Fibroblast of lung (primary cell): ENCODE measurements at places on chromosomes 4 and X.

- no peak for DNase-seq
These were observed 1.9 kb downstream of the RNF4 start for GRCh38 chr4:2470791-2471190.

DNA sequence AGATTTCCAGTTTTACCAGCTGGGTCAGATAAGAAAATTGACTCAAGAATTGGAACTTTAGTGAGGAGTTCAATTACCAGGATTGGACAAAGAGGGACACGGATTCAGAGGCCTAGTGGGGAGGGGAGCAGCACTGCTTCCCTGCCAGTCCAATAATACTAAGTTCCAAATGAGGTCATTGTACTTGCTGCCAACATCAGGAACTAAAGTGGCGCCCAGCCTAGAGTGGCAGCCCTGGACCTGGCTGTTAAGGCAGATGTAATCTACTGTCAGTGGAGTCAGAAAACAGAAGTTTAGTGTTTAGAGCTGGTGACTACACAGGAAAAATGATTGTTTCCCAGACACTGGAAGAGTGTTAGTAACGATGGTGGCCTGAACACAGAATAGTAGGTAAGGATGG lies 42.7 kb upstream of the RAPGEF2 start:
- no peak for DNase-seq

DNA sequence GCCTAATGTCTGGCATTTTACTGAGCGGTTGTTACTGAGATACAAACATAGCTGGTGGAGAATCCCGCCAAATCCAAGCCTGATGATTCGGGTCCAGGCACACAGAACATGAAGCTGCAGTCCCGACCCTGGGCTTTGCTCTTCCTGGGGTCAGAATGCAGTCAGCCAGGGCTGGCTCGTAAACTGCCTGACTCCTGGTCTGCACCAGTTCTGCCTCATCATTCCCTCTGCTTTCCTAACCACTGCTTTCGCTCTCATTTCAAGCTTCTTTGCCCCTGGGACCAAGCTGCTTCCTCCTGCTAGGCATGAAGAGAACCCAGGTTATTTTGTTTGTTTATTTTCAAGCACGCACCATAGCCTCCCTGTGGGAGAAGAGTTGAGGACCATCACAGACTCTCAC lies 39.3 kb downstream of the GATB start:
- no peak for DNase-seq

DNA sequence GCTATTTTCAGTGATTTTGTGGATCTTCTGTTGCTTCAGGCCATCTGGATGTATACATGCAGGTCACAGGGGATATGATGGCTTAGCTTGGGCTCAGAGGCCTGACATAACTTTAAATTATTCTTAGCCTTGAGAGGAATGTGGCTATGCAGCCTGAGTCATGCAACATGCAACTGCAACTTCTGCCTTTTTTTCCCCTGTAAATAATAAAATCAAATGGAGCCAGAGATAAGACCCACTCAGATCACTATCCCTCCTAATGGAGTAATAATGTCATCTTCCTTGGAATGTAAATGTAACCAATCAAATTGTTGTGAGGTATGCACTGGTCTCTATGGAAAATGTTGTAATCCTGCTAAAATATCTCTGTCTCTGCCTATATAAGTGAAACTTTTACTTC lies 54.9 kb downstream of the MAGEB17 start:
- DNase-seq = no peak

- peak; percentile 80 for DNase-seq
These were observed 113.2 kb downstream of the MID1 start for GRCh38 chrX:10507181-10507580.

DNA sequence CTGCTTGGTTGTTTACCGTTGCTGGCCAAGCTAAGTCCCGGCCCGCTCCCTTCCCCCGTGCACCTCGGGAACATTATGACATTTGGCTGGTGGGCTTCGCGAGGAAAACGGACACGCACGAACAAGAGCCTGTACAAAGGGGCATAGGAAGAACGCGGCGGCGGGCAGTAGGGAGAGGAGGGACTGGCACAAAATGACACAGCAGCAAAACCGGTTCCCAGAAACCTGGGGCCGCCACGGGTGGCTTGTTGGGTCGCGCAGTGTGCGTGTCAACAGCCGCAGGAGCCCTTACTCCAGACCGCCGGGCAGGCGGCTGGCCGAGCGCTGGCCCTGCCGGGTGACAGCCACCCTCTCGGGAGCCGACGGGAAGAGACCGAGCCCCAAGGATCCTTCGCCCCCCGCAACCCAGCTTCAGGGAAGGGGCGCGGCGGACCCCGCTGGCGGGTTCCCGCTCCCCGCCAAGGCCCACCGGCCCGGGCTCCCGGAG lies 1.6 kb upstream of the LIN54 start:
- DNase-seq = no peak
